ENCODE measurements at places on chromosomes 6 and 20. TPM values are rescaled to one million over a fixed set of nuclear protein-coding genes. Genes with fewer than 3 reads are reported as not detected.
A peak's percentile ranks its signal among the peaks of the same experiment; 100 is the strongest.

Gene ENPP1
- total RNA-seq = 0.40 TPM

Gene YIPF3
- total RNA-seq = 137 TPM

DNA sequence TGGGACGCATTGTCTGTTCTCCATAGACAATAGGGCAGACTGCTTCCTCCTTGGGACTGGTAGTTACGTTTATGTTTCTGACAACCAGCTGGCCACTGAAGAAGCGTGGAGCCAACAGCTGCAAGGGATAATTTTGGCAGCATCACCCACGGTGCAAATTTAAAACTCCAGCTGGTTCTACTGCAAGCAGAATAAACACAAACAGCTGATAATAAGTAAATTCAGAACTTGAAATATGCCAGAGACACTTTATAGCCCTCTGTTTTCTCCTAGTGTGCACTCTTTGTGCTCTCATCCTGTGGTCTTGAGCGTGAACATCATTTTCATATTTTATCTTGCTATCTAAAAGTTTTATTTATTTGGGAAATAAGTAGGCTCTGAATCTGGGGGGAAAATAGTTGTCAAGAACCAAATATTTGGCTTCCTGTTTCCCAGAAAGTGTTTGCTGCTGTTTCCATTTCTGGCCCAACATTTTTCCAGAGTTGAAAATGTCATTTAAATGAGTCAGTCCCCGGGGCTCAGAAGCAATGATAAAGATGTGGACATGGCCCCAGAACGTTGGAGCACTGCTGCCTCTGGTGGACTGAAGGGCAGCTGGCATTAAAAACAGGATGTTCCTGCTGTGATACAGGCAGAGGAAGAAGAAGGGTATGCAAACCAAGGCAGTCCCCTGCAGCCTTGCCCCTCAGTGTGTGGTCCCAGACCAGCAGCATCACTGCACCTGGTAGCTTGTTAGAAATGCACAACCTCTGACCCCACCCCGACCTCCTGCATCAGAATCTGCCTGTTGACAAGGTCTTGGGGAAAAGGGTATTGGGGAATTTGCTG is 12.5 kb upstream of the THBD start:
- DNase-seq = peak; percentile 86

GRCh38 chr20:1845163-1845523 is 50.1 kb upstream of the SIRPA start:
- DNase-seq = no peak

GRCh38 chr6:108974201-108974600 is 120.4 kb downstream of the SESN1 start:
- no peak for DNase-seq

DNA sequence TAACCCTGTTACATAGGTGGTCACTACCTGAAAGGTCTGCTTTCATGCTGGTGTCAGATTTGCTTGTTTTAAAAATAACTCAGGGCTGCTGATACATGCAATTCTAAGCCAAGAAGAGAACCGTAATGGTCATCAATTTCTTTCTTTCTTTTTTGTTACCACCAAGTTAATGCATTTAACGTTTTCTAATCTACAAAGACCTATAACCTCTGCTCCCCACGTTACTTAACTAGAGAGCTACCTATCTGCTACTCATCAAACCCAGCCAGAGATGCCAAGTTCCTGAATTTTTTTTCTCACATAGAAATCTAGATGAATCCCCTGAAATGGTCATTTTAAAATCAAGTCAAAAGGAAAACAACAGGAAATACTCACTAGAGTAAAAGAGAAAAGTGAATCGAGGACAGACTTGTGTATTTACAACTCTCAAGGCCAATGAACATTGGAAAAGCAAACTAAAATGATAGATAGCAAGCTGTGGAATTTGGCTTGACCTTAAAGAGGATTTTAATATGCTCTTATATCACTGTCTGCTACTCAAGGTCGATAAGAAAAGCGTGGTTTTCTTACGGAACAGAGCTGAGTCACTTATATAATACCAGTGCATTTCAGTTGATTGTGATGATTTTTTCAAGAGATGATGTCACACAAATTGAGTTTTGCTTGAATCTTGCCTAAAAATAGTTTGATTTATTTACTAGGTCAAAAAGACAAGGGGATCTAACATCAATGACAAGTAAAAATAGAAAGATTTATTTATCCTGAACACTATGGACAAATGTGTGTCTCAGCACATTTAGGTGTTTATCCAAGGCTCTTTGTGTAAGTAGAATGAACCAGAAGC is 67.9 kb downstream of the SGK1 start:
- peak; percentile 68 for DNase-seq

DNA sequence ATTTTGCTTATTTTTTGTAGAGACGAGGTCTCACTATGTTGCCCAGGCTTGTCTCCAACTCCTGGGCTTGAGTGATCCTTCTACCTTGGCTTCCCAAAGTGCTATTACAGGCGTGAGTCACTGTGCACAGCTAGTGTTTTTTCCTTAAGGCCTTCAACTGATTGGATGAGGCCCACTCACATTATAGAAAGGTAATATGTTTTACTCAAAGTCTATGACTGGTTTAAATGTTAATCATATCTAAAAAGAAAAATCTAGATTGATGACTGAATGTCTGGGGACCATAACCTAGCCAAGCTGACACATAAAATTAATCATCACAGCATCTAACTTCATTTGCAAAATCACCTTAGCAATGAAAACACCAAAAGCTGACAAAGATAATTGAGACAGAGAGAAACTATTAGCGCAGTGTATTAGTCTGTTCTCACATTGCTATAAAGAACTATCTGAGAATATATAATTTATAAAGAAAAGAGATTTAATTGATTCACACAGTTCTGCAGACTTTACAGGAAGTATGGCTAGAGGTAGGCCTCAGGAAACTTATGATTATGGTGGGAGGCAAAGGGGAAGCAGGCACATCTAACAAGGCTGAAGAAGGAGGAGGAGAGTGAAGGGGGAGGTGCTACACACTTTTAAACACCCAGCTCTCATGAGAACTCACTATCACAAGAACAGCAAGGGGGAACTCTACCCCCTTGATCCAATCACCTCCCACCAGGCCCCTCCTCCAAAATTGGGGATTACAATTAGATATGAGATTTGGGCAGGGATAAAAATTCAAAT is 66.8 kb upstream of the ARHGAP18 start:
- no peak for DNase-seq

GRCh38 chr20:11529047-11529446 is 388.6 kb upstream of the BTBD3 start:
- no peak for DNase-seq

DNA sequence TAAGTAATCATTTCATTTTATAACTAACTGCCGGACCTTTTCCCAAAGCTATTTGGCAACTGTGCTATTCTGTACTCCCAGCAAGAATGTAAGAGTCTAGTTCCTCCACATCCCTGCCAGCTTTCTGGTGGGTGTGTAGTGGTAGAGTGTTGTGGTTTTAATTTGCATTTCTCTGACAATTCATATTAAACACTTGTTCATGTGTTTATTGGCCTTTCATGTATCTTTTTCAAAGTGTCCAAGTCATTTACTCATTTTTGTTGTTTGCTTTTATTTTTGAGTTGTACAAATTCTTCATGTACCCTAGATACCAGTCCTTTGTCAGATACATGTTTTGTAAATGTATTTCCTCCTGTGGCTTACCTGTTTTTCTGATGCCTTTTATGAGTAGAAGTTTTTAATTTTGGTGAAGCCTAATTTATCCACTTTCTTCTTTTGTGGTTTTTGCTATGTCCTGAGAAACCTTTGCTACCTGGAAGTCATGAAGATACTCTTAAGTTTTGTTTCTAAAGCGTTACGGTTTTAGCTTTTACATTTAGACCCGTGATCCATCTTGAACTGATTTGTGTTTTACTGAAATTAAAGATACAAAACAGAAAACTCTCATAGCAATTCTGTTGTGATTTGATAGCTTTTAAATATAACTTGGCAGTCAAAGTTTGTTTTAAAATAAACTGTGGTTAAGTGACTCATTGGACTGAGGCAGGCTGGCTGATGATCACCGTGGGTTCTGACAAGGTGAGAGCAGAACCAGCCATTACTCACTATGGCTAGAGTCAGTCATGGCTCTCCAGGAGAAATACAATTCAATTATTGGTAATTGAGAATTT is 8.0 kb downstream of the MYLIP start:
- peak; percentile 85 for DNase-seq

GRCh38 chr20:4810426-4811019 is 88.8 kb downstream of the PRND start:
- no peak for DNase-seq
